Activated B cell treated with CpG ODN at 0.5 μM for 24 hours (primary cell): ENCODE measurements at places on chromosomes 3 and 15. TPM values are rescaled to one million over a fixed set of nuclear protein-coding genes. Genes with fewer than 3 reads are reported as not detected.

- no peak for DNase-seq
These were observed 9.9 kb upstream of the BRPF1 start for GRCh38 chr3:9721700-9722060.

The SLC6A11 gene
- not detected in 2 replicates for total RNA-seq

The FBXO40 gene
- not detected in 2 replicates for total RNA-seq

The BCHE gene
- not detected in 2 replicates for total RNA-seq

The GPR171 gene
- 0.35 and 0.46 TPM in 2 replicates for total RNA-seq

DNA sequence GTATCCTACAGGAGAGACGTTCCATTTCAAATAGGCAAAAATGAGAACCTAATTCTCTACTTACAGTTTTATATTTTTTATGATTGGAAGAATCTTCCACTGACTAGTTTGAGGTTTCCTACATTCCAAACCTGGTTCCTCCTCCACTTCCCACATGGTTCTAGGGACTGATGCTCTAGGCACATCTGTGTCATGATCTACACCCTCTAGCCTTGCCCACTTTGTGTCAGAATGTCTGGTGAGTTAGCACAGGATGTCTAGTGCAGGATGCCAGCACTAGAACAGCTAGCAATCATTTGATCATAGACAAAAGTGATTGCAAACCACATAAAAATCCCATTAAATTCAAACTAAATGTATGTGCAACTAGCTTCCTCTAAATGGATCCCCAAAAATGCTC is 26.7 kb upstream of the FILIP1L start:
- no peak for DNase-seq

DNA sequence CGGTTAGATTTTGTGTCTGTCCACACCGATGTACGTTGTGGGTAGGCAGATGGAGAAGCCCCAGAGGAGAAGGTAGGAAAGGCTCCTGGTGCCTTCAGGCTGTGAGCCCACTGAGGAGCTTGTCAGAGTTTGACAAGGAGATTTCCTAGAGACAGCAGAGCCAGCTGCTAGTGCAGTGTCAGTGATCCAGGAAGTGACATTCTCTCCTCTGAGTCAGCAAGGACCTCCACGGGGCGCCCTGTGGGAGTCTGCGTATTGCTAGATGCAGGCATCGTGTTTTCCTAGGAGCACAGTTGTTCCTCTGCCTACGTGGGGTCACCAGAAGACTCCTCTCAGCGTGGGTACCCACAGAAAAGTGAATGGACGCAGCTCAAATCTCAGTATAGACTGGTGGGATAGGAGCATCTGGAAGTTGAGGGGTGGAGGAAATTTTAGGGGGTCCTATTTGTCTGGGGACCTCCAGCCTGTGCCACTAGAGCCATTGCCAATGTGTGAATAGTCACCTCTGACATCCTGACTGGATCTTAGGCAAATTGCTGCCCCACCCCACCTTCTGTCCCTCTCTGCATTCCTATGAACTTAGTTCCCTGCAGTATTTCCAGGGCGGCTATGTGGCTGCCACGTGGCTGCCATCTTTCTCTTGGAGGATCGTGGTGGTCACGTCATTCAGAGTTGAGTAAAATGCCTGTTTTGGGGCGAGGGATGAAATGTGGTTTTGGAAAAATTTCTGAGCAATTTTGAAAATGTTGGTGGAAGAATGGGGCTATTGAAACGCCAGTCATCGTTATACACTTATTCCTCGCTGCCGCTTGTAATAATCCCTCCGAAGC is 84.8 kb upstream of the KLHL25 start:
- no peak for DNase-seq

The IL16 gene
- 205 and 206 TPM in 2 replicates for total RNA-seq

GRCh38 chr15:48330855-48331795 is at the start of gene DUT:
Gene DUT (plus strand): TSS chr15:48331429. CDS start chr15:48331516, 87 bp downstream.
- DNase-seq: peak; percentile 72

The RFC4 gene
- total RNA-seq: 28.8 and 29.9 TPM in 2 replicates

GRCh38 chr3:31331278-31331677 is 201.4 kb upstream of the STT3B start:
- no peak for DNase-seq

GRCh38 chr3:8266730-8267131 is 234.9 kb upstream of the LMCD1 start:
- no peak for DNase-seq

The CHRNA7 gene
- total RNA-seq: not detected in 2 replicates

The TIMP4 gene
- total RNA-seq: not detected in 2 replicates

The UBAP1L gene
- total RNA-seq: 5.9 and 9.6 TPM in 2 replicates

DNA sequence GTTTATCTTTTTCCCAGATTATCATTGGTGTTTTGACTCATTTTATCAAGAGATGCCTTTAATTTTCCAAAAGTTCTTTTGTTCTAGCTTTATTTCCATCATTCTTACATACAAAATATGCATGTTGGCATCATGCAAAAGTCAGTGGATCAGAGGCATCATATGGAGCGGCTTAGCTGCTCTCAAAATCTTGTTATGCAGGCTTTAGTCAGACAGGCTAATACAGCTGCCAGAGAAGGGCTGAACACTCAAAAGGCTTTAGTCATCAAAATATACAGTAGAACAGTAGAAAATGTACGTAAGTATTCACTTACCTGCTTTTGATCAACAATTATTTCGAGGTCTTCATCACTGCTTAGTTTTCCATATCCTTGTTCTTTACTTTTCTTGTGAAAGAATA is 65.5 kb downstream of the PEX5L start:
- no peak for DNase-seq

- DNase-seq: no peak
These were observed 203.1 kb upstream of the SEMA6D start for GRCh38 chr15:47514200-47514652.

- DNase-seq: peak; percentile 37
These were observed 1.6 kb upstream of the CHST13 start for GRCh38 chr3:126522363-126522788.

- DNase-seq: no peak
These were observed 142.4 kb downstream of the EPHB1 start for GRCh38 chr3:134937256-134938028.

- DNase-seq: no peak
These were observed 315.0 kb upstream of the NR2E3 start for GRCh38 chr15:71495398-71495780.

GRCh38 chr3:36776436-36776835 is 12.1 kb upstream of the DCLK3 start:
- DNase-seq: no peak

The NEK10 gene
- total RNA-seq: 0.59 and 0.84 TPM in 2 replicates

DNA sequence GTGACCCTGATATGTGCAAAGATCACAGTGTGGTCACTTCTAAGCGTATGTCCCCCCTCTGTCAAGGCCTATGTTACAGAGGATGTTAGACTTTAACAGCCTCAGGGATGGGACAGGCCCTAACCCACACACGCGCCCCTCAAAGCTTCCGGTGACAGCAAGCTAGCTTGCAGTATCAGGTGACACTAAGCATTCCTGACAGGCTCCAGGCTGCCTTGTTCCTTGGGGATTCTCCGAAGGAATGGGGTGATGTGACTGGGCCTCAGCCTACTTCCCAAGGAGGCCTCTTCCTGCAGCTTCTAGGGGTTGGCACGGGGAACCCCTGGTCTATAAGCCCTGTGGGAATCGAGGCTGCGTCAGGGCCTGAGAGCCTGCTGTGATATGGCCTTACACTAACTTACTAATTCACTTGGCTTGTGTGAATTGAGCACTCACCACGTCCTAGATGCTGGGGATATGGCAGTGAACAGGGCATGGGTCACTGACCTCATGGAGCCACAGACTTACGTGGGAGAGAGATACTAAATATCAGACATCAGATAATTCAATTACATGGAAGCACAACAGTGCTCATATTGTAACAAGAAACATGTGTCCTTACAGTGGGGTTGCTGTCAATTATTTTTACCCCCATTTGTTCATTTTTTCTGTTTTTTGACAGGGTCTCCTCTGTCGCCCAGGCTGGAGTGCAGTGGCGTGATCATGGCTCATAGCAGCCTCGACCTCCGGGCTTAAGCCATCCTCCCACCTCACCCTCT is 11.4 kb upstream of the SPTBN5 start:
- DNase-seq: no peak

- DNase-seq: no peak
These were observed 41.4 kb downstream of the ZDHHC19 start for GRCh38 chr3:196169836-196170240.

The LHFPL4 gene
- total RNA-seq: not detected in 2 replicates

GRCh38 chr3:180827171-180827570 is 85.3 kb upstream of the FXR1 start:
- no peak for DNase-seq

GRCh38 chr15:57994221-57995049 is 71.1 kb downstream of the ALDH1A2 start:
- no peak for DNase-seq

The CCR4 gene
- 0.17 and 0.31 TPM in 2 replicates for total RNA-seq

DNA sequence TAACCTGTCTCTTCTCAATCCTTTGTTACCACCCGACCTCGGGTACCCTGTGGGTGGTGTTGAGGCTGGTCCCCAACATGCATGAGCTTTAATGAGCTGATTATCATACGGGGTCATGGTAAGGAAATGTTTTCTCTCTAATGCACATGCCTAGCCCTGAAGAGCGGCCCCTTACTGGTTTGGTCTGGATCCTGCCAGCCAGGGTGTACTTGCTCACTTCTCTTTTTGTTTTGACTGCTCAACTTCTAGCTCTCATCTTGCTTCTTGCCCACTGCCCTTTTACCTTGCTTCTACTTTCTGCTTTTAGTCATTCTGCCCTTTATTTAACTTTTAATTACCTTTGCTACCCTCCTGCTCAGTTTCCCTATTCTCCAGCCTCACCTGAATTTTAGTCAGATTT is 44.3 kb upstream of the ACAD9 start:
- DNase-seq: no peak

DNA sequence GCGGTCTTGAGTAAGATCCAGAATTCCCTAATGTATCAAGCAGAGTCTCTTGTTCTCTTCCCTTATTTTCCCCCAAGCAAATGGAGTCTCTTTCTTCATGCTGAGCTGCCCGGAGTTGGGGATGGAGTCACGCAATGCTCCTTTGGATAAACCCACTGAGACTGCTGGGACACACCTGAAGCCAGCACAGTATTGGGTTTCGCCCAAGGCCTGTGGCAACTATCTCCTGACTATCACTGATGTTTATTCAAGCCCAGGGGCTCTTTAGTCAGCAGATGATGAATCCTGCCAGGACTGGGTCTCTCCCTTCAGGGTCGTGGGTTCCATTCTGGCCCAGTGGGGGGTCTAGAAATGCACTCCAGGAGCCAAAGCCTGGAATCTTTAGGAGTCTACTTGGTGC is 11.3 kb downstream of the USF3 start:
- no peak for DNase-seq

DNA sequence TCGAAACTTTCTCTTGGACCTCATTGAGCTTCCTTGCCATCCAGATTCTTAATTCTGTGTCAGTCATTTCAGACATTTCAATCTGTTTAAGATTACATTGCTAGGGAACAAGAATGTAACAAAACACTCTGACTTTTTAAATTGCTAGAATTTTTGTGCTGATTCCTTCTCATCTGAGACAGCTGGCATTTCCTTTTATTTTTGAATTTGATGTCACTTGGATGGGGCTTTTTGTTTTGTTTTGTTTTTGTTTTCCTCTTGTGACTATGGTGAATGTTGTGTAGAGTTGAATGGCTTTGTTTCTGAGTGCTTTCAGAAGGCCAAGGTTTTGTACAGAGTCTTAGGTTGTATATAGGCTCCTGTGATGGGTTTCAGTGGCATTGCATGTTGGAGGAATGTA is 1129.3 kb downstream of the NAALADL2 start:
- DNase-seq: no peak

DNA sequence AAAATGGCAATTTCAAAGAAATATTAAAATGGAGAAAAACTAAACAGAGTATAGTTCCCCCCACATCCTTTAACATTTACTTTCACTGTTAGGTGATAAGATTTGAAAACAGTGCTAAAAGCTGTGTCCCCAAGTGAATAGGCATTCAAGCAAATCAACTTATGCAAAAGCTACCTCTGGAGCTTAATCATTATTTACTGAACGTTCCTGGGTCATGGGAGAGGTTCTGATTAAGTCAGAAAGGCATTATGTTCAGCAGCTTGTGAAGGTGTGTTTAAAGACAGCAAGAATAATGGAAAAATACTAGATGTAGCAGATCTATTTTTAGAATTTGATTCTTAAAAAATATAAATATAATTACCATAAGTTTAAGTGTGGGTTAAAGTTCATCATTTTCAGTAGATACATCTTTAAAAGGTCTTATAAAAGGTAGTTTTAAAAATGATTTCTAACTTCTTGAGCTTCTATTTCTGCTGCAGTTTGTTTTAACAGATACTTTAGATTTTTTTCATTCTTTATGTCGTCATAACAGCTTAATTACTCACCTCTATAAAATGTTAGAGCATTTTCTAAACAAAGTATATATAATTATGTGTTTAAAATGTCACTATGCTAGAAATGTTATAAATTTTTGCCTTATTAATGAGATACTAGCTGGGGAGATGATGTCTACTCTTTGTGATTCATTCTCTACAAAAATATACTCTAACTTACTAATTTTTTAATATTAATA is 127.9 kb downstream of the MITF start:
- DNase-seq: no peak

DNA sequence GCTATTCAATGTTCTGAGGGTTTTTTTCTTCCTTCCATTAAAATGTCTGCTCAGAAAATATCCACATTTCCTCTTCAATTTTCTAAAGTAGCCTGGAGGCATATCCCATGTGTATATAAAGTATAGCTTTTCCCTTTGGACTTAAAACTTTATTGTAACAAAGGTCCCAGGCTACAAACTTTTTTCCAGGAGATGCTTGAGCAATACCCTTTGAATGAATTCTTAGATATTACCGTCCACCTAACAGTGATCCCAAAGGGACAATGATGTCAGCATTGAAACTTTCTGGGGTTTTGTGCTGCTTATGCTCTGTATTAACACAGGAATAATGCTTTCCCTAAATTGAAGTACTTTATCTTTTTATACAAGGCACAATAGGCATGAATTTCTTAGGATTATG is 525.2 kb downstream of the CADM2 start:
- DNase-seq: no peak

DNA sequence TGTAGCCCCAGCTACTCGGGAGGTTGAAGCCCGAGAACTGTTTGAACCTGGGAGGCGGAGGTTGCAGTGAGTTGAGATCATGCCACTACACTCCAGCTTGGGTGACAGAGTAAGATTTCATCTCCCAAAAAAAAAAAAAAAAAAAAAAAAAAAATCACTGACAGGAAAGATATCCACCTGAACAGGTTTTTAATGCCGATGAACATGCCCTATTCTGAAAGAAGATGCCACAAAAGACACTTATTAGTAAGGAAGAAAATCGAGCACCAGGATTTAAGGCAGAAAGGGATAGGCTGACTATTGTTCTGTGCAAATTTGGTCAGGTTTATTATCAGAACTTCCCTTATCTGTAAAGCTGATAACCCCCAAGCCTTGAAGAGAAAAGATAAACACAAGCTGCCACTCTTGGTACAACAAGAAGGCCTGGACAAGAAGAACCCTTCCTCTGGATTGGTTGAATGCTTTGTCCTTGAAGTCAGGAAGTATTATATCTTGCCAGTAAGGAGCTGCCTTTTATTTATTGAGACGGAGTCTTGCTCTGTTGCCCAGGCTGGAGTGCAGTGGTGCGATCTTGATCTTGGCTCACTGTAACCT is 2.7 kb upstream of the PARP16 start:
- DNase-seq: no peak
